ENCODE measurements at places on chromosomes 3 and 15.

DNA sequence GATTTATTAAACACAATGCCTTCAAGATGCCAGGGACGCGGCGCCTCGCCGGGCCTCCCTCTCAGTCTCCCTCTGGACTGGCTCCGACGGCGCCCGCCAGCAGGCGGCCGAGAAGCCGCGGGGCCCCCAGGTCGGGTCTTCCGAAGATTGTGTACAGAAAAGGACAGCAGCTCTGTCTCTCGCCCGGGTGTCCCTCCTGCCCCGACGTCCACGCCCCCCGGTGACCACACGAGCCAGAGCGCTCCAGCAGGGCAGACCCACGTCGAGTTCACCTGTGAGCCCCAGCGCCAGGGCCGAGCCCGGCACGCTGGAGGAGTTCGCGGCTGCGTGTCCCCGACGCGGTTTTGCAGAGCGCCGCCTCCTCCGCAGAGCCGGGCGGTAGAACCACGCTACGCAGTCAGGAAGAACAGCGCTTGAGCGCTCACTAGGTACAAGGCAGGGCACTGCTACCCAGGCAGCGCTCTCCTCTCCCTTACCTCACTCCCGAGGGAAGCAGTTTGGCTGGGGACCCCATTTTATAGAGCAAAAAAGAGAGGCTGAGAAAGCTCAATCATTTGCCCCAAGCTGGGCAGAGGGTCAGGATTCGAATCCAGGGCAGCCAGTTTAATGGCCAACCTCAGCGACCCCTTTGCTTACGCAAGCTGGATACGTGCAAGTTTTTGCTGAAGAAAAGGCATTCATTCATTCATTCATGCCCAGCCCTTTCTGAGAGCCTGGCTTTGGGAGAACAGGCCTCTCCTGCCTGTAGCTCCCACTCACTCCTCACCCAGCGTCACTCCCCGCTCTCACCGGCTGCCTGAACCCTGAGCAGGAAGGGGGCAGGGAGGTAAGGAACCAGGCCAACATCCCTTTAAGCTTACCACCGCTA is 3.0 kb upstream of the TLE3 start:
- H3K27me3 ChIP-seq = no peaks in the 10 kb centered on the region
- H3K4me1 ChIP-seq = peaks cover 7% of the 10 kb centered on the region
- peak overlapping the region; percentile 27 for H3K4me3 ChIP-seq
- no peak overlapping the region for H3K27ac ChIP-seq

DNA sequence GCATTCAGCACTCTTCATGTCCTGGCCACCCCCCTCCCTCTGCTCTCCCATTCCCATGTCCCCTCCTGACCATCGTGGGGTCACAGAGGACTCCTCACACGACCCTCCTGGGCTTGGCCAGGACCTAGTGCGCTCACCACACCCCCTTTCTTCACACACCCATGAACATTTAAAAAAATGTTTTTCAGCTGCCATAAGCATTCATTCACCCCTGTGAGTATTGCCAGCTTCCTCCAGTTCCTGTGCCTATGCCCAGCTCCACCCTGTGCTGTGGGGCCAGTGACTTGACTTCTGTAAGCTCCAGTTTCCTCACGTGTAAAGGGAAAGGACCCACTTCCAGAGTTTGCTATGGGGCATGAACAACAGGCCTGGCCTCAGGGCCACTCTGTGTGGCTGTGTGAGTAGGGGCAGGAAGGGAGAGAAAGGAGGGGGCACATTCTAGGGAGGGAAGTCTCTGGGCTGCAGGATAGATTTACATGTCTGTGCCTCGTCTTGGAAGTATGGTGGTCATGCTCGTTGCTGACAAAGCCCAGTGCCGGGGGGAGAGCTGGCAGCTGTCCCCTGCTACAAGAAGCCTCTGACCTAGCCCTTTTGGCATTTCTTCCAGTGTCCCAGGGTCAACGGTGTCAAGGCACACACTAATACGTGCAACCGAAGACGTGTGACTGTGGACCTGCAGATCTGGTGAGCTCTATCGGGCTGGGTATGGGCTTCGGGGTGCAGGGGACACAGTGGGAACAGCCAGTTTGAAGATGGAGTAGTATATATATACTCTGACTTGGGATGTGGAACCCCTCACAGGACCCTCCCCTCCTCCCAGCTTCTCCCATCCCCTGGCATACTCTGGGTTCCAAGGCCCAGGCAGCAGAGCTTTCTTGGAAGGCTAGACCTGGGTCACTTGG is 22.8 kb downstream of the ESYT3 start:
- H3K27me3 ChIP-seq = no peaks in the 10 kb centered on the region
- no peaks in the 10 kb centered on the region for H3K36me3 ChIP-seq
- no peak overlapping the region for H3K27ac ChIP-seq
- no peak overlapping the region for H3K4me3 ChIP-seq
- DNase-seq = no peak

GRCh38 chr15:33188641-33189257 is 5.8 kb downstream of the FMN1 start:
- H3K4me3 ChIP-seq = no peak overlapping the region
- no peak overlapping the region for H3K27ac ChIP-seq
- no peak for DNase-seq
- no peaks in the 10 kb centered on the region for H3K4me1 ChIP-seq

DNA sequence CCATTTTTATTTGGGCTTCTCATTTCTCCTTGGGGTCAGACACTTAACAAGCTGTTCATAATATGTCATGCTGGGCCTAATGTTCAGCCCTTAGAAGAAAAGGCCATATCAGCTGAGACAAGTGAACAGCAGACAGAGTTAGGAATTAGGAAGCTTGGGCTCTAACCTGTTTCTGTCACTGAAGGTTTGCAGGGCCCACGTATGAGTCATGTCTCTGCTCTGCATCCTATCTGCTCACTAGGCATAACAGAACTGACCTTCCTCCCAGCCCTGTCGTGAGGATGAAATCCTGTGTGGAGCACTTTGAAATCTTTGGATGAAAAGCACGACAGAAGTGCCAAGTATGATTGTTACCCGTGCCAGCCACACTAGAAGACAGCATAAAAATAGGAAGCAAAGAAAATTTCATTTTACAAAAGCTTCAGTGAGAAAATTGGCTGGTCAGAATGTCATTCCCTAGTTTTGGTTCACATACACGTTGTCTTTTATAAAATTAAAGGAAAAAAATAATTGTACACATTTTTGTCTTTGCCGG is 26.5 kb upstream of the CD47 start:
- no peaks in the 10 kb centered on the region for H3K27me3 ChIP-seq
- no peak for DNase-seq
- no peak overlapping the region for H3K27ac ChIP-seq
- no peak overlapping the region for H3K4me3 ChIP-seq
- H3K4me1 ChIP-seq = no peaks in the 10 kb centered on the region

DNA sequence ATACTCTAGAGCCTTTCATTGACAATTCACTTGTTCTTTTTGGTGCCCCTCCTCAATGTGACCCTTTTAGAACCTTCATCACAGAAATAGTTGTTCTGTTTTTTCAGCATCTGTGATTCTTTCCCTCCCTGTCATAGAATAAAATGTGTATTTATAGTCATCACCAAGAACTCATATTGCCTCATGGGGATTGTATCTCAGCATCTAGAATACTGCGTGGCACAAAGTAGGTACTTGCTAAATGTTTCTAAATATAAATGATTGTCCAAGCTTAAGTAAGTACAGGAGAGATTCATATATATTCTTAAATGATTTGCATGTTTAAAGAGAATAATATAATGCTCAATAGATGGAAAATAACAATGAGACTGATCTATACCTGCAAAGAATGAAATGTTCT is 190.1 kb downstream of the FNDC3B start:
- no peak for DNase-seq
- H3K4me1 ChIP-seq = peaks cover 3% of the 10 kb centered on the region
- no peaks in the 10 kb centered on the region for H3K27me3 ChIP-seq
- H3K4me3 ChIP-seq = no peak overlapping the region

- no peaks in the 10 kb centered on the region for H3K36me3 ChIP-seq
- no peak overlapping the region for H3K27ac ChIP-seq
- no peak overlapping the region for H3K4me3 ChIP-seq
Measured at GRCh38 chr3:16147220-16147994, 27.1 kb upstream of the GALNT15 start.

GRCh38 chr15:59247364-59247763 is 40.7 kb downstream of the LDHAL6B start:
- no peaks in the 10 kb centered on the region for H3K27me3 ChIP-seq
- DNase-seq = peak; percentile 83
- no peak overlapping the region for H3K27ac ChIP-seq
- no peak overlapping the region for H3K4me3 ChIP-seq

GRCh38 chr3:152269831-152270734 is 1.4 kb downstream of the MBNL1 start:
- no peaks in the 10 kb centered on the region for H3K4me1 ChIP-seq
- H3K27me3 ChIP-seq = peaks cover 2% of the 10 kb centered on the region
- H3K4me3 ChIP-seq = no peak overlapping the region
- no peak overlapping the region for H3K27ac ChIP-seq
- no peaks in the 10 kb centered on the region for H3K36me3 ChIP-seq
- peak; percentile 26 for DNase-seq

- H3K27me3 ChIP-seq = no peaks in the 10 kb centered on the region
- H3K4me3 ChIP-seq = no peak overlapping the region
- no peaks in the 10 kb centered on the region for H3K36me3 ChIP-seq
- no peaks in the 10 kb centered on the region for H3K4me1 ChIP-seq
- DNase-seq = no peak
Measured at GRCh38 chr3:189780546-189781270, 149.5 kb downstream of the TP63 start.

DNA sequence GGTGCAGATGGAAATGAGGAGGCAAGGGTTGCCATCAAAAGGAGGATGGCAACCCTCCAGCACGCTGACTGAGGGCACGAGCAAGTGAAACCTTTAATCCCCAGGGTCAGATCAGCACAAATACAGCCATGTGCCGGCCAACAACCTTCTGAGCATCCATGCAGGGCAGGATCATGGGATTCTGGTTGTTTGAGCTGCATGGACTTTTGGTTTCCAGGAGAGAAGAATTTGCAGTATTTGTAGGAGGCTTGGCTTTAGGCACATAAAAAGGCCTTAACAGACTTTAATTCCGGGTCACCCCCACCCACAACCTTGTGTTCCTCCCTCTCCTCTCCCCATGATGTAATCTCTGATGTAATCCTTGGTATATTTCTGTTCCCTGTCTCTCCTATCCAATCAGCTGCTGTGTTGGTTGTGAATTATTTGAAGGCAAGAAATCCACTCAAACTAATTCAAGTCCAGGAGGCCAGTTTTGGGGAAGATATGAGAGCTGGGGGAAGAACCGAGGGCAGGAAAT is 254.3 kb downstream of the SHQ1 start:
- no peak overlapping the region for H3K4me3 ChIP-seq
- H3K36me3 ChIP-seq = no peaks in the 10 kb centered on the region
- H3K27ac ChIP-seq = no peak overlapping the region
- no peak for DNase-seq

- no peaks in the 10 kb centered on the region for H3K36me3 ChIP-seq
- no peak overlapping the region for H3K4me3 ChIP-seq
- no peaks in the 10 kb centered on the region for H3K4me1 ChIP-seq
- H3K27ac ChIP-seq = no peak overlapping the region
Measured at GRCh38 chr15:100999369-100999768, 80.2 kb downstream of the LRRK1 start.

DNA sequence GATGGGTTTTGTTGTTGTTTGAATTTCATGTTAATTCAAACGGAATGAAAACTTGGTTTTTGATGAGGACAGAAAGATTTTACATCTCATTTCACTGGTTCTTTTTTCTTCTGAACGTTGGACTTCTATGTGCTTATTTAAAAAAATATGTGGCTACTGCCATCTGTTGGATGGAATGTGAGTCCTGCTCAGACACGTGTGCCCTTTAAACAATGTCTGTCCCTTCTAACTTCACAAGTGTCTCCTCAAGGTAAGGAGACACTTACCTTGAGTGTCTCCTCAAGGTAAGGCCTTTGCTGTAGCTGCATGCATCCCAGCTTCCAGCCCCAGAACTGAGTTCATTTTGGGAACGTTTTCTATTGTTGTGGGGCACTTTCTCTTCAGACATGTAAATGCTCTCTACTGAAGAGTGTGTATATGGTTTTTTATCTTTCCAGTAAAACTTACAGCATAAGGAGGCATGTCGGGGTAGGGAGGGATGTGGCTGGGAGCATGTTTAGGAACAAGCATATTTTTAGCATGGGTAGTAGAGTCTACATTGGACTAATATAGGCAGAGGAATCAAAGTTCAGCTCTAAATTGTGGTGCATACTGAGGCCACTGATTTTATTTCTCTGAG is 63.1 kb upstream of the UBE3A start:
- no peaks in the 10 kb centered on the region for H3K36me3 ChIP-seq
- H3K4me3 ChIP-seq = no peak overlapping the region
- DNase-seq = peak; percentile 83

GRCh38 chr15:101115393-101115785 is 136.5 kb downstream of the CHSY1 start:
- no peaks in the 10 kb centered on the region for H3K4me1 ChIP-seq
- no peak overlapping the region for H3K4me3 ChIP-seq
- H3K36me3 ChIP-seq = no peaks in the 10 kb centered on the region
- no peak overlapping the region for H3K27ac ChIP-seq
- DNase-seq = no peak

DNA sequence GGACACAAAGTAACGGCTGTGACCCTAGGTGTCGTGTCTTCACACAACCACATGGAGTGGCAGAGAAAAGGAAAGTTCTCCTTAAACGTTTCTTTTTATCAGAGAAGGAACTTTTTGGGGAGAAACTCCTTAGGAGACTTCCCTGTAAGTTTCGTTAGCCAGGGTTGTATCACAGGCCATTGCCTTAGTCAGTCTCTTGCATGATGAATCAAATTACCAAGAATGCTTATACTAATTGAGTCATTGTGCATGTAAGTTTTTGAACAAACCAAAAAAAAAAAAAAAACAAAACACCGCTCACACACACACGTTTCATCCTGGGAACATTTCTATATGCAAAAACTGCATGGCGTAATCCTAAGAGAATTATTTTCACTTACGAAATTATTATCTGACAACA is 150.4 kb upstream of the SATB1 start:
- no peak overlapping the region for H3K4me3 ChIP-seq
- H3K4me1 ChIP-seq = no peaks in the 10 kb centered on the region
- no peak overlapping the region for H3K27ac ChIP-seq
- H3K27me3 ChIP-seq = no peaks in the 10 kb centered on the region
- no peaks in the 10 kb centered on the region for H3K36me3 ChIP-seq

- no peak overlapping the region for H3K27ac ChIP-seq
- H3K27me3 ChIP-seq = no peaks in the 10 kb centered on the region
- no peak overlapping the region for H3K4me3 ChIP-seq
Measured at GRCh38 chr15:41693757-41694156, 33.6 kb downstream of the MGA start.

- no peaks in the 10 kb centered on the region for H3K4me1 ChIP-seq
- no peak overlapping the region for H3K27ac ChIP-seq
Measured at GRCh38 chr3:125245521-125245920, 33.0 kb upstream of the SLC12A8 start.

GRCh38 chr3:41364736-41365135 is 165.4 kb downstream of the CTNNB1 start:
- no peak overlapping the region for H3K4me3 ChIP-seq
- no peaks in the 10 kb centered on the region for H3K27me3 ChIP-seq
- H3K27ac ChIP-seq = no peak overlapping the region
- peaks cover 10% of the 10 kb centered on the region for H3K4me1 ChIP-seq
- no peak for DNase-seq

- no peaks in the 10 kb centered on the region for H3K27me3 ChIP-seq
- no peaks in the 10 kb centered on the region for H3K36me3 ChIP-seq
- H3K4me1 ChIP-seq = peaks cover 3% of the 10 kb centered on the region
- H3K27ac ChIP-seq = no peak overlapping the region
- DNase-seq = no peak
Measured at GRCh38 chr15:67023517-67024313, 41.7 kb upstream of the SMAD3 start.

Measured in mesendoderm (in vitro differentiated cells).